Prostate gland (tissue), 2 donors: ENCODE measurements at places on chromosomes 6 and 20.

DNA sequence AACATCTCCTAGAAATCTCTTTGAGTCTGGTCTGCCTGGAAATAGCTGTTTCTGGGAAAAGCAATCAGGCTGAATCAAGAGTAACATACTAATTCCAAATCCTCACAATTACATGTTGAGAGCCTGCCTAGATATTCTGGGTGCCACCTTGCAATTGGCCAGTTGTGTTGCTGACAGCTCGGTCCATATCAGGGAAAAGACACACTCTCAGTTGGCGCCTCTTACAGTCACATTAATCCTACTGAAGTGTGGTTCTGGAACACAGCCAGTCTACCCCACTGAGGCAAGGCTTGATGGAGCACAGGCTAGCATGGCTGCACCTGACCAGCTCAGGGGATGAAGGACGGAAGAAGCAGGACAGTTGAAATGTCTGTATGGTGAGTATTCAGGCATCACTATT is 121.4 kb upstream of the TAB2 start:
- no peak for DNase-seq
- no peak overlapping the region for H3K4me3 ChIP-seq
- no peak overlapping the region for H3K27ac ChIP-seq
- H3K27me3 ChIP-seq = no peaks in the 10 kb centered on the region
- no peaks in the 10 kb centered on the region for H3K4me1 ChIP-seq

- H3K27ac ChIP-seq = no peak overlapping the region
- no peaks in the 10 kb centered on the region for H3K4me1 ChIP-seq
- no peak for DNase-seq
- no peaks in the 10 kb centered on the region for H3K27me3 ChIP-seq
- no peak overlapping the region for H3K4me3 ChIP-seq
Observed at GRCh38 chr6:164294047-164294784, 879.7 kb downstream of the QKI start.

GRCh38 chr20:46139266-46139889 is 21.3 kb downstream of the CD40 start:
- DNase-seq = no peak
- no peaks in the 10 kb centered on the region for H3K27me3 ChIP-seq
- H3K4me1 ChIP-seq = no peaks in the 10 kb centered on the region
- H3K4me3 ChIP-seq = no peak overlapping the region
- no peaks in the 10 kb centered on the region for H3K36me3 ChIP-seq
- peak overlapping the region; percentile 42 for H3K27ac ChIP-seq

- no peak overlapping the region for H3K27ac ChIP-seq
- H3K4me3 ChIP-seq = no peak overlapping the region
- no peaks in the 10 kb centered on the region for H3K27me3 ChIP-seq
- no peak for DNase-seq
- no peaks in the 10 kb centered on the region for H3K4me1 ChIP-seq
Observed at GRCh38 chr6:83767033-83767432, 58.1 kb upstream of the SNAP91 start.

GRCh38 chr6:43644940-43645612 is at the start of gene RSPH9:
Gene RSPH9, plus strand, starts transcription at chr6:43645036. Its CDS starts 63 bp downstream, at chr6:43645099.
- H3K27ac ChIP-seq = peak within 1 kb of the TSS; percentile 46
- no peaks in the 10 kb centered on the region for H3K36me3 ChIP-seq
- no peaks in the 10 kb centered on the region for H3K27me3 ChIP-seq
- peak; percentile 40 for DNase-seq
- H3K4me3 ChIP-seq = peak within 1 kb of the TSS; percentile 32

DNA sequence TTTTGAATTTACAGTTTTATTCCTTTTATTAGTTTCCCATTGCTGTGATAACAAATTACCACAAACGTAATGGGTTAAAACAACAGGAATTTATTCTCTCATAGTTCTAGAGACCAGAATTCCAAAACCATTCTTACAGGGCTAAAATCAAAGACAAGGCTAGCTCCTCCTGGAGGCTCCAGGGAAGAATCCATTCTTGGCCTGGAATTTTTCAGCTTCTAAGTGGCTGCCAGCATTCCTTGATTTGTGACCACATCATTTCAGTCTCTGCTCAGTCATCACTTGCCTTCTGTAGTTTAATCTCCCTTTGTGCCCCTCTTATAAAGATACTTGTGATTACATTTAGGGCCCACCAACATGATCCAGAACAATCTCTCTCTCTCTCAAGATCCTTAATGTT is 897 bp upstream of the SEL1L2 start:
- DNase-seq = no peak
- H3K27me3 ChIP-seq = no peaks in the 10 kb centered on the region
- H3K27ac ChIP-seq = no peak overlapping the region

- H3K4me1 ChIP-seq = peaks cover 14% of the 10 kb centered on the region
- no peaks in the 10 kb centered on the region for H3K27me3 ChIP-seq
- H3K27ac ChIP-seq = peak overlapping the region; percentile 76
- DNase-seq = no peak
Observed at GRCh38 chr6:42104804-42105125, 37.7 kb downstream of the C6orf132 start.

DNA sequence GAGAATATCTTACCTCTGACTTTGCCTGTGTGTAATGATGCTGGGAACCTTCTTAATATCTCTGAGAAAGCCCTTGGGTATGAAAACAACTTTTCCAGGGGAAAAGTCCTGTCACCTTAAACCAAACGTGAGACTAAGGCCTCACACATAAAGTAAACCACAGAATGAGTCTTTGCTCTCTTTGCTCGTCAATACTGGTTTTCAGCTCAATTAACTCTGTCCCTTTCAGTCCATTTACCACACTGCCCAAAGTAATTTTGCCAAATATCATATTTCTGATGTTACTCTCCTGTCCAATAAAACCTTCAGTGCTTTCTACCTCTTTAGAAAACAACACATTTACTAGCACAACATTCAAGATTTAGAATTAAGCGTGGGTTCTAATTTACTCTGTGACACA is 100.5 kb upstream of the HMGCLL1 start:
- no peak overlapping the region for H3K27ac ChIP-seq
- no peaks in the 10 kb centered on the region for H3K36me3 ChIP-seq
- H3K4me1 ChIP-seq = no peaks in the 10 kb centered on the region
- no peaks in the 10 kb centered on the region for H3K27me3 ChIP-seq

DNA sequence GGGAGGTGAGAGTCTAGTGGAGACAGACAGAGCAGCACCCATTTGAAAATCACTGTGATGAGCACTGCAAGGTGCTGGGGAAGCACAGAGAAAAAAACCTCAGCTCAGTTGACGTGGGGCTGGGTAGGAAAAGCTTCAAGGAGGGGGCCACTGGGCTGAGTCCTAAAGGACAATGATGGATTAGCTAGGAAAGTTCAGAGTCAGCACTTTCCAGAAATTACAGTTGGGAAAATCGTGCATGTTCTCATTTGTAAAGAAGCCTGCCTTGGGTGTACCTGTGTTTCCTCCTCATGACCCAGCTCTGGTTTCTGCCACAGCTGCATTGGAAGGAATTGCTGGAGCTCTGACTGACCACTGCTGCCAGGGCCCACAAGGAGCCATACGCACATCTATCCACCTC is 221.3 kb downstream of the FARS2 start:
- DNase-seq = no peak
- no peak overlapping the region for H3K27ac ChIP-seq
- no peaks in the 10 kb centered on the region for H3K27me3 ChIP-seq
- no peaks in the 10 kb centered on the region for H3K36me3 ChIP-seq
